DMS79 (cell line): ENCODE measurements at places on chromosomes 5 and 9.
A peak's percentile ranks its signal among the peaks of the same experiment; 100 is the strongest.

- no peak for DNase-seq
Observed at GRCh38 chr5:142736247-142736632, 33.9 kb upstream of the ARHGAP26 start.

- DNase-seq: peak; percentile 48
Observed at GRCh38 chr9:3980212-3980611, 319.7 kb downstream of the GLIS3 start.

GRCh38 chr9:127014910-127015540 is 100.4 kb downstream of the RALGPS1 start:
- DNase-seq: no peak

DNA sequence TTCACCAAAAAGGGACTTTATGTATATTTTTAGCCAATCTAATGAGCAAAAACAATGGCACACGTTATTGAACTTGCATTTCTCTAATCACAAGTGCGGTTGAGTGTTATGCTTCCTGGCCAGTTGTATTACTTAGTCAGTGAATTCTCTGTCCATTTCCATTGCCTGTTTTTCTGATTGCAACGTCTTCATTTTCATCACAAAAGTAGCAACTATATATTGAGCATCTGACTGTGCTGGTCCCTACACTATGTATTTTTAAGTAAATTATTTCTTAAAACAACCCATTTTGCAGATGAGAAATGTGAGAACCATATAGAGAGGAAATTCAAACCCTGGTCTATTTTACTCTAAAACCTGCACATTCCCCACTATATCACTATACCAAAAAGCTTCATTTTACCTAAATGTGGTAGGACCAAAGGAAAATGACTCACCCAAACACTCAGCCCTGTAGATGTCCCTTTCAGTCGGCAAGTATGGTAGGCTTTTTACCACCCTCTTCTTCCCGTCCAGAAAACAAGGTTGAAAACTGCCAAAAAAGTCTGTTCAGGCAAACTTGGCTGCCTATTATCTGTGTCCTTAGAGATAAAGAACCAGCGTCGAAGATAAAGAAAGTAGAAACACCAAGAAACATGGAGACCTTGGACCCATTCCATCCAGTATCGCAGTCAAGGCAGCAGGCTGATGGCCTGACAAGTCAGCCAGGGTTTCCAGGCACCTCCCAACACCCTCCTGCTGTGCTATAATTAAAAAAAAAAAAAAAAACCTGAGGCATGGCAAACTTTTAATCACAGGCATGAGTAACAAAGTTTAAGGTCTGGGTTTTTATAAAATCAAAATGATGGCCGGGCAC is 18.8 kb upstream of the FAM13B start:
- no peak for DNase-seq

DNA sequence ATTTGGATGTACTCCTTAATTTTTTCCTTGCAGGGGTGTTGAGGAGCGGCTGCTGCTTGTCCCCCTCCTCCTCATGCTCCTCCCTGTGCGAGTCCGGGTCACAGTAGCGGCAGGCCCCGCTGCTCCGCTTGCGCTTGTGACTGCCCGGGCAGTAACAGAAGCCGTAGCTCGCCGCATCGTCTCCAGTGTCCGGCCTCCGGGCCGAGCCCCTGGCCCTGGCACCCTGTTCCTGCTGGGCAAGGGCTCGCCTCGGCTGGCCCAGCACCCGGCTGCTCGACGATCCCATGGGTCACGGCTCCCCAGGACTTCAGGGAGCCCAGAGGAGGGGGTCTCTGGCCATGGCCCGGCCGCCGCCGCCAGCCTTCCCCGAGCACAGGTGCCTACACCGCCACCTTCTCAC is at the start of gene GMCL2:
Gene GMCL2 (minus strand): TSS at position 358 of the 400 bp plus-strand sequence. CDS start 72 bp downstream, at position 286.
- no peak for DNase-seq

GRCh38 chr5:137733006-137733405 is 2.9 kb downstream of the KLHL3 start:
- DNase-seq: no peak

GRCh38 chr5:57685516-57686255 is 203.1 kb upstream of the ACTBL2 start:
- DNase-seq: no peak

DNA sequence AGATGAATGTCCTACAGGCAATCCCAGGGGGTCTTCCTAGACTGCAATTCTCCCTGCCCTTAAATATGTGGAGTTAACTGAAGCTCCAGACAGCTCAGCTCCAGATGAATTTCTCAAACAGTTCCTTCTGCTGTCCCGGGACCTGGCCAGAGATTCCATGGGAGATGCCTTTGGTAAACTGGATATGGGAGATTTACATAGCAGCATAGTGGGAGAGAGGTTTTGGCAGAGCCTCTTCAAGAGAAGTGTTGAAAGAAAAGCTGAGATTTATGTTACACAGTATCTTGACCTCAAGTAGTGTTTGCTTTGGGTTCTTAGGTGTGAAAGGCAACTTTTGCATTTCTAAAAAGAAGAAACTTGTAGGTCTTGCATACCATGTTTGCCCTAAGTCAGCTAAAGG is 364.9 kb downstream of the ARRDC3 start:
- no peak for DNase-seq

GRCh38 chr5:172509405-172509781 is 55.1 kb upstream of the SH3PXD2B start:
- DNase-seq: no peak

DNA sequence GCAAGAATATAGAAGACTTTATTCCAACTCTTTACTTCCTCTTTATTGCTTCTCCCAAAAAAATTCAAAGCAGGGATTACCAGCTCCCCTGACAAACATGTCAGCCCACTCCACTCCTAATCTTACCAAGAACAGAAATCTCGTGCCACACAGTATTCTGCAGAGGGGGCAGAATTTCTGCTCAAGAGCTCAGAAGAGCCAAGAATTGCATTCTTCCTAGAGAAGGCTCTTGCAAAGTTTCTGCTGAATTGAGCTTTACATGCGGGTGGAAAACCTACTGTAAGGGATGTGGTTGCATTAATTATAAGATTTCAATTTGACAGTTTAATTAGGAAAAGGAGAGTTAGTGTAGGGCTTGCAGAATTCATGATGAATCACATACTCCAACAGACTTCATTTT is 428.5 kb downstream of the CETN3 start:
- DNase-seq: no peak

- DNase-seq: no peak
Observed at GRCh38 chr5:131671994-131672655, 37.1 kb upstream of the RAPGEF6 start.

- no peak for DNase-seq
Observed at GRCh38 chr5:78985725-78986223, 664 bp upstream of the ARSB start.

GRCh38 chr9:135409286-135410200 is 70.0 kb upstream of the PPP1R26 start:
- no peak for DNase-seq

GRCh38 chr5:83197326-83197967 is 120.1 kb downstream of the XRCC4 start:
- DNase-seq: no peak

DNA sequence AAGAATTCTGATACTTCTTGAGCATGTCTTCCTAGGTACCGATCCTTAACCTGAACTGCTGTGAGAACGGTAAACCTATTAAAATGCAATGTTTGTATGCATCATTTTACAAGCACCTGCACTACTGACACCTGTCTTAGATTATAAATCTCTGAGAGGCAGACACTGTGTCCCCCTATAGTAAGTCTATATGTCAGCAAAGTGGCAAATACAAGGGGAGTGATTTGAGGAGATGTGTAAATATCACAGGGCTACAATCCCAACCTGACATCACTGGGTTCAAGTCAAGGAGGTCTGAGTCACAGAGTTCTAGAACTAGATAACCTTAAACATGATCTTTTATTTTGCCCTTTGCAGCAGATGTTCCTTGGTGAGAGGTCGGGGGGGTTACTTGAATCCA is 64.1 kb downstream of the ANKH start:
- no peak for DNase-seq

GRCh38 chr9:107435415-107435814 is 54.2 kb downstream of the KLF4 start:
- DNase-seq: no peak

- DNase-seq: no peak
Observed at GRCh38 chr9:129803676-129804060, 684 bp downstream of the TOR1B start.

- no peak for DNase-seq
Observed at GRCh38 chr9:105651806-105652205, 10.5 kb upstream of the TAL2 start.

DNA sequence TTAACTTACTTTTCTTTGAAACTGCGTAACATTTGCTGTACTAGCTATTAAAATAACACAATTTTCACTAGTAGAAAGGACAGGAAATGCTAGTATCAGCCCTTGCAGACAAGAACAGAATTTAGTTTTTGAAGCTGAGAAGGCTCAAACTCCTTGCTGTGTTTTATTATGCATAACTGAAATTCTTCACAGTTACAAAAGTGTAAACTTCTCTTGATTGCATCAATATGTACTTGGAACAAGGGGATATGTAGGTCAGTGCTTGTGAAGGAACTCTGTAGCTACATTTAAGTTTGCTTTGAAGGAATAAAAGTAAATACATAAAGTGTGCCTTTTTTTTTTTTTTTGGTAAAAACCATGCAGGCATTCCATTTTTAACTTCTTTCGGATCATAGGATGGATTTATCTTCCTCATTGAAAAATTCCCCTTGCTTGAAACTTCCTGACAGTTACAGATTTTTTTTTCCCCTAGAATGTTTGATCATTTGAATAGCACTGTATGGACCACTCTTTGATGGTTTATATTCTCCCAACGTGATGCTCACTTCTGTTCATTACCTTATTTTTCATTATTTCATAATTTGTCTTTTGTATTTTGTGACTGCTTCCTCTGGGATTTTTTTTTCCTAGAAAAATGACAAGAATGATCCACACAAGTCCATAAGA is 94.9 kb upstream of the DAB2 start:
- DNase-seq: no peak

GRCh38 chr9:129143031-129143927 is 32.1 kb downstream of the PTPA start:
- peak; percentile 3 for DNase-seq

- no peak for DNase-seq
Observed at GRCh38 chr9:114913217-114913616, 17.2 kb downstream of the TNFSF8 start.

DNA sequence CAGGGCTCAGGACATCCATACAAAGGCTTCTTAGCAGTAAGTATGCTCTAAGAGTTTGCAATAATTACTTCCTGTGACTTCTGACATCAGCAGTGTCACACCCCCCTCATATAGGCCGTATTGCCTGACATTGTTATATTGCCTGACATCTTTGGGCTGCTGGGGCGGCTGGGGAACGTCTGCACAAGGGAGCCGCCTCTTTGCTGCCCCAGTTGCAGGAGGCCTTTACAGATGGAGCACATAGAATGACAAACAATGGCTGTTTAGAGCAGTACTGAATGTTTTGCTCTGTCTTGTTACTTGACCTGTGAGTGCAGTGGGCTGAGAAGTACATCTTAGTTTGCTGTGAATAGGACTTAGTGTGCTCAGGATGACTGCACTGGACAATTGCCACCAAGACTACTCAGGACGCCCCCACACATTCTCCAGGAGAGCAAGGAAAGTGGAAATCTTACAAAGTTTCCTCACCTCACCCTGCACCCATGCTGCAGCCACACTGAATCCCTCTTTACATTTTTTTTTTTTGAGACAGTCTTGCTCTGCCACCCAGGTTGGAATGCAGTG is 65.4 kb upstream of the SPOCK1 start:
- DNase-seq: no peak

DNA sequence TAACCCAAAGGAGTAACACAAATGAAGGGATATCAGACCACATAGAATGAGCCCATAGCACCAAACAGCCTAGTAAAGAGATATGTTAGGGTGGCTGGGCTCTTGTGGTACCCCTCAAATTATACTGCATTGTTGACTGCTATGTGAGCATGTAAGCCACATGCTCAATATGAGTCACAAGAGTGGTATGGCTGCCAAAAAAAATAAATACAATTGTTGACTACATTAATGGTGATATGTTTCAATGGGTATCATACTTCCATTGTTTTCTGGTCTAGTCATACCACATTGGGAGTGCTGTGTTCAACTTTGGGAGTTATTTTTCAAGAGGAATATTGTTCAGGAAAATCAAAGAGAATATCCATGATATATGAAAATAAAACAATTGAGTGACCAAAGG is 162.4 kb upstream of the PIK3R1 start:
- no peak for DNase-seq

DNA sequence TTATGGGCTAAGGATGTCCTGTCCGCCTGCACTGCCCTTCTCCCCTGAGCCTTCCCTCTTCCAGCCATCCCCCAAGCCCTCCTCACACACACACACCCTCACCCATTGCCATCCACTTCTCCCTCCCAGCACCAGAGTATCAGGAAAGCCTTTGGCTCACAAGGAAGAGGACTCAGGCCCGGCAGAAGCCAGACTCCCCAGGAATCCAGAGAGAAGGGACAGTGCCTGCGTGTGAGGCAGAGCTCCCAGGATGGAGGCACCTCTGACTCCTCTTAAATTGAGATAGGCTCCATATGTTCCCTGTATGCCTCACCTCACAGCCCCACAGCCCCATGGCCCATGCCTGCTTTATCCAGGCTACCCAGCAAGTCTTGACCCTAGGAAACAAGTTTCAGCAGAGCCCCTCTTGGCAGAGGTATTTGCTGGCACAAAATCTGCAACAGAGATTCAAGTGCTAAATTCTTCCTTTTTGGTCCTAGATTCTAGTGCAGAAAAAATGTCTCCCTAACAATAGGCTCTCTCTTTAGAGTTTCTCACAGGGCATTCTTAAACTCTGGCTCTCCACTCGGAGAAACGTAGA is 761 bp downstream of the IL17B start:
- no peak for DNase-seq

DNA sequence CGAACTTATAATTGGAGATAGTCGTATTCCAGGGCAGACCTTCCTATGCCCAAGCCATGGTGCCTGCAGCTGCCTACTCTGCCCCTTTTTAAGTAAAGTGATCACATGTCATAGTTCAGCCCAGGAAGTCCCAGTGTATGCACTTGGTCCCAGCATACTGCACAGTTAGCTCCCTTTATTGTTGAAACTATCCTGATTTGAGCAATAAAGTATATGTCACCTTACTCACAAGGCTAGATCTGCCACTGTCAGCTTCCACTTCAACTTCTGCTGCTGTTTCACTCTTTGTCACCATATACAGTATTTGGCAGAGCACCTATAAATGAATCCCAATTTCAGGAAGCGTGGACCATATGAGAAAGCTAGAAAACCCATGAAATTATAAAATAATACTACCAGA is 103.8 kb upstream of the PTGER4 start:
- no peak for DNase-seq

GRCh38 chr5:167057665-167058064 is 1233.8 kb upstream of the WWC1 start:
- DNase-seq: no peak

GRCh38 chr9:87083986-87084385 is 136.7 kb upstream of the GAS1 start:
- DNase-seq: no peak
